ENCODE measurements at places on chromosomes 2 and 18.

DNA sequence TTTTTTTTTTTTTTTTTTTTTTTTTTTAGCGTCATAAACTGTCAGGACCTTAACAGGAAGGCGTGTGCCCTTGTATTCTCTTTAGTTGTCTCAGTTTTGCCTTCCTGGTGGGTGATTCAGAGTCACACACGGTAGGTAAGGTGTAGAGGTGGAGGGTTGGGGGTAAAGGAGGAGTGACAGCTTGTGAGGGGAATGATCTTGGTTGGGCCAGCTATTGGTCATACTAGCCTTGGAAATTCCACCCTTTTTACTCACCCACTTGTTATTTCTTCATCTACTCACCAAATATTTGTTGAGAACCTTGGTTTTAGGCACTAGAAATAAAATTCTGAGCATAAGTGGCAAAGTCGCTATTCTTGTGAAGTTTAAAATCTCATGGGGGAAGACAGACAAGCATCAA, 22.2 kb downstream of the SMIM21 start:
- no peak for DNase-seq

- peak; percentile 30 for DNase-seq
Observed at GRCh38 chr2:232611559-232612218, 21.7 kb upstream of the EFHD1 start.

DNA sequence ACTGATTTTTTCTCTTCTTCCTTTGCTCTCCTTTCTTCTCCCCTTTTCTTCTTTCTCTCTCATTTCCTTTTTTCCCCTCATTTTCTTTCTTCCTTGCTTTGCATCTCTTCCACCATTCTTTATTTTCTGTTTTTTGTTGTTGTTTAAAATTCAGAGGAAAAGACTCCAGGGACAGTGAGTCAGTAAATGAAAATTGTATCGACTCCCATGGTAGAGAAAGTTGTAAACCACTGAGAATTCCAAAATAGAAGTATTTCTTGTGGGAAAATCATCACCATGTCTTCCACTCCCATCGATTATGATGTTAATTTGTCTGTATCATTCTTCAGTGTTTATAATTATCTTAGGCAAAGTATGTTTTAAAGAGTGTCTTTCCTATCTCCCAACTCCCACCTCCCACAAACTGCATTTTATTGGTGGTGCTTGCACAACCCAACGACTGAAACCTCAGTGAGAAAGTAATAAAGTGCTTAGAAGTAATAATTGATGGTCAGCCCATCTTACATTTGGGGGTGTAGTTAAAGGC, 134.3 kb downstream of the IRS1 start:
- no peak for DNase-seq

- no peak for DNase-seq
Observed at GRCh38 chr2:160429248-160430000, 64.2 kb downstream of the RBMS1 start.

GRCh38 chr2:144607099-144607498, 87.2 kb upstream of the ZEB2 start:
- DNase-seq = no peak

GRCh38 chr2:55947752-55948151, 24.2 kb upstream of the EFEMP1 start:
- no peak for DNase-seq

- DNase-seq = no peak
Observed at GRCh38 chr2:69095305-69095704, 82.3 kb downstream of the ANTXR1 start.

DNA sequence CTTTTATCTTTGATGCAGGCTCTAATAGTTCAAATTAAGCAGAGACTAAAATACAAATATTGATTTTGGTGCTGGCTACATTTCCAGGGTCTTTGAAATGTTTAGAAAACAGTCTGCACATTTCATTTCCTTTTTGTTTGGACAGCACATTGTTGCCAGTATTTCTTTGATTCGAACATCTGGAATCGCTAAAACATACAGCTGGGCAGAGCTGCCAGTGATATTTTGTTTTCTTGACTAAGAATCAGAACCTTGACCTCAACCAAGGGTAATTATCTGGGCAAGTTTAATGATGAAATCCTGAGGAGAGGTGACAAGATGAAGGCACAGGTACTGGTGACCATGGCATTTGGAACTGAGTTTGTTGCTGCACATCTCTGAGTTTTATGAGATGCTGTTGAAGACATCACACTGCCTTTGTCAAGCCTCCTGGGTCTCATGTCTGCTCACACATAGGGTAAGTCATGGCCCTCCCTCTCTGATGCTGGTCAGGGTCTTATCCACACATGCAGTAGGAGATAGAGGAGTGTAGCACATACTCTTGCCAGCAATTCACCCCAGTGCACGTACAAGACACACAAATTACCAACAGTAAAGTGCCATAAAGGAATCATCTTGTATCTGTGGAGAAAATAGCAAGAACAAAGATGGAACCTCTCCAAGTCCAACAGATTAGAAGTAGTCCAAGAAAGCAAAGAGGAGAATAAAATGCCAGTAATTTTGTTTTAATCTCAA, 391.9 kb downstream of the RND3 start:
- no peak for DNase-seq

Data from stimulated activated CD4-positive, alpha-beta T cell treated with anti-CD3 and anti-CD28 coated beads, TNF-alpha, amount 100 ng/mL, for 1 hour (primary cell).